Iris pigment epithelial cell (primary cell): ENCODE measurements at places on chromosomes 12 and 14.

- DNase-seq: peak; percentile 69
Measured at GRCh38 chr14:25049568-25050268, at the start of gene STXBP6. STXBP6 (minus strand) TSS chr14:25050147; CDS start chr14:24974818, 75,329 bp downstream.

- peak; percentile 12 for DNase-seq
Measured at GRCh38 chr12:22312336-22312735, 22.2 kb downstream of the ST8SIA1 start.

DNA sequence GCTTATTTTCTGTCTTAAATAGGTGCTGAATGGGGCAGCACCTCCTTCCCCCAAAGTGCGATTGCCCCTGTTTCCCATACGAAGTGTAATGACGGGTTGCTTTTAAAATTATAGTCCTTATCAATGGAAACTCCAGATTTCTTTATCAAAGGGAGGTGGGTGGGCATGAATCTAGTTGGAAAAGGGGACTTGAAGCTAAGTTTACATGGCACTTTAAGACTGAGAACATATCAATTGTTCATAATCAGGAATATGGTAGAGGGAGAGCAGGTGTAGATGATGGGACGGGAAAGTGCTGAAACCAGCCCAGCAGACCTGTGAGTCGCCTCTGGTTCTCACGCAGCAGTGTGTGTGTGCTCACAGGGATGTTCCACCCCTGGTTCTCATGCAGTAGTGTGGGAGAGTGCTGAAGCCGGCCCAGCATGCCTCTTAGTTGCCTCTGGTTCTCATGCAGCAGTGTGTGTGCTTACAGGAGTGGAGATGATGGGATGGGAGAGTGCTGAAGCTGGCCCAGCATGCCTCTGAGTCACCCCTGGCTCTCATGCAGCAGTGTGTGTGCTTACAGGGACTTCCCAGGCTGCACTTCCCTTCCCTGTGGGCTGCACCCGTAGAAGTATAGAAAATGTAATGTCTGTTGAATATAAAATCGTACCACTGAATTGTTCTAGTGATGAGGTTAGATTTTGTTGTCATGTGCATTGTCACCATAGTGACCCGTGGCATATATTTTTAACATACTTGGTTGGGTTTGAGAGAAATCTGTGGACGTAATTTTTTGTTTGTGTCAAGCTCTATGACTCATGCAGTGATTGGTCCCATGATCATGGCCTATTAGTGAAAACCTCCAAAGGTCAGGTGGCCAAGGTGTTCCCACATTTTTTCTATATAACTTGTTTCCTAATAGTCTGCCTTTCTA, 51.6 kb downstream of the GPATCH2L start:
- DNase-seq: peak; percentile 99

- peak; percentile 3 for DNase-seq
Measured at GRCh38 chr14:31300296-31300695, 92.7 kb upstream of the HECTD1 start.

DNA sequence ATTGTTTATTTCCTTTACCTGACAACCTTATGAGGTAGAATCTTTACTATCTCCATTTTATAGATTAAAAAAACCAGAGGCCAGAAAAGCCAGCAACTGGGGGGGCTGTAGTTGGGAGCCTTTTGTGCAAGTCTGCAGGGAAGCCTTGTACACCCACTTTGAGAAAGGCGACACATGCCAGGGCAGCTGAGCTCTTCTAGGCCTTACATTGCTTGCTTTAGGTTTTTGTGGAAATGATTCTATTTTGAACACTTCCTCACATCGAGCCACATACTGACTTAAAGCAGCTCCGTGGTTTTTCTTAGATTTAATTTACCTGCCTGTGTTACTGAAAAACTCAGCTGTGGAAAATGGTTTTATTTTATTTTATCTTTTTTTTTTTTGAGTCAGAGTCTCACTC, 34.6 kb downstream of the EP400 start:
- DNase-seq: no peak

GRCh38 chr12:59044791-59045190, 124.5 kb upstream of the LRIG3 start:
- DNase-seq: no peak

GRCh38 chr14:89185919-89186855, 230.8 kb downstream of the FOXN3 start:
- DNase-seq: peak; percentile 94

GRCh38 chr12:38110026-38110699, 206.4 kb upstream of the ALG10B start:
- no peak for DNase-seq

DNA sequence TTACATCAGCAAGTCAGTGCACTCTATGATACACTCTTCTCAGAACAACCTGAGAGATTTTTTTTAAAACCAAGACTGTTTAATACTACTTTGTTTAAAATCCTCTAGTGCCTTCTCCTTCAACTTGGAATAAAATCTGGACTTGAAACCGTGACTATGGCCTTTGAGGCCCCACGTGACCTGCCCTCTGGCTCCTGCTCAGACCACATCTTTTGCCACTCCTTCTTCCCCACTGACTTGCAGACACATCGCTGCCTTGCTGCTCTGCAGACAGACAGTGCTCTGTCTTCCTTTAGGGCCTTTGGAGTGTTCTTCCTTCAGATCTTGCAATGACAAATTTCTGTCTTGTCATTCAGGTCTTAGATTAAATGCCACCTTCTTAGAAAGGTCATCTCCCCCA, 48.5 kb downstream of the TTC8 start:
- DNase-seq: no peak

DNA sequence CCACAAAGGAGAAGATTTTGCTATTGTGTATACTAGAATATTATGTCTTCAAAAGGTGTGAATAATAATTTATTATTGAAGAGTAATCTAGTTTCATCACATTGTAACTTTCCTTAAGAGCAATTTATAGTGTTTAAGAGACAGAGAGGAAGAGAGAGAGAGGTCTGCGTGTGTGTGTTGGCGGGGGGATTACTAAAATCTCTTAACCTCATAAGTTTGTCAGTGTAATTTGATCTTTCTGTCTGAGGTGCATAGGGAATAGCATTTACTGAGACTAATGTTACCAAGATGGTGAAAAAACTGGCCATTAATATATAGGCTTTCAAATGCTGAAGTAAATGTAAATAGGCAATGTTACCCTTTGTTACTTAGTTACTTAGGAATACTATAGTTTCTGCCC, 48.2 kb upstream of the BTG1 start:
- DNase-seq: no peak

GRCh38 chr12:52692254-52692653, 11.1 kb downstream of the KRT77 start:
- DNase-seq: no peak

DNA sequence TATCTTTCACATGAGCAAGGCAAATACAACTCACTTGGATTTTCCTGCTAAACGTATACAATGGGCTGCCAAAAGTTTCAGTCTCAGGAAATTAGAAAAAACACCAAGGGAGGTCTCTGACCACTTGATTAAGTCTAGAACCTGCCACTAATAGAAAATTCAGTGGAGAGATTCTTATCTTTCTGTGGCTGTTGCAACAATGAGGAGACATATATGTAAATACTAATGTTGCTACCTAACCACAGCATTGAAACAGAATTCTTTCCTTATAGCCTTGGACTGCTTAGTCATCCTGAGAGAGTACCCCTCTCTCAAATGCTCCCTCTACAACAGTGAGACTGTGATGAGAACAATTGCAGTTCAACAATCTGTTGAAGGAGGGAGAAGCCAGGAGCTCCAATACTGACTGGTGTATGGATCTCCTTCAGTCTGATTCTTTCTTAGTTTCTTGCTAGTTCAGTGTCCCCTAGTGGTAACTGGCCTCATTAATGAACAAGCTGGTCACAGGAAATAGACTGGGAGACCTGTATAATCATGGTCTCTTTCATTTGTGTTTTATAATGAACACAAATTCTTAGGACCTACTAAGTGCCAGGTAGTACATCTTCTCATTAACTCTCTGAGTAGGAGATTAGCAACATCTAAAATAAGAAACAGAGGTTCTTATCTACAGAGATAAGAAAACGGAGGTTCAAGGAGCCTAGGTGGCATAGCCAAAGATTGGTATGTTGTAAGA, 164.5 kb downstream of the SLC38A4 start:
- DNase-seq: peak; percentile 94

DNA sequence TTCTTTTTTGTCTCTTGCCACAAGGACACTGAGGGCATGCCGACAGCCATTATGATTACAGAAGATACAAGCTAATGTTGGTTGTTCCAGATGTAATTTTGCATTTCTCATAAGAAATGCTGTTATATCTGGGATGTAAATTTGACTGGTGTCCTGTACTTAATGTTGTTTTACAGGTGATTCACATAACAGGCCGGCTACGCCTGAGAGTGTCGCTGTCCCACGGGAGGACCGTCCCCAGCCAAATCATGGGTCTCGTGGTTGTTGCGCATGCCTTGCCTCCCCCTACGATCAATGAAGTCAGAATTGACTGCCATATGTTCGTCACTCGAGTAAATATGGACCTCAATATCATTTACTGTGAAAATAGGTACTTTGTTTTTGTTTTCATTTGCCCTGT, 176.7 kb downstream of the EGLN3 start:
- DNase-seq: no peak

DNA sequence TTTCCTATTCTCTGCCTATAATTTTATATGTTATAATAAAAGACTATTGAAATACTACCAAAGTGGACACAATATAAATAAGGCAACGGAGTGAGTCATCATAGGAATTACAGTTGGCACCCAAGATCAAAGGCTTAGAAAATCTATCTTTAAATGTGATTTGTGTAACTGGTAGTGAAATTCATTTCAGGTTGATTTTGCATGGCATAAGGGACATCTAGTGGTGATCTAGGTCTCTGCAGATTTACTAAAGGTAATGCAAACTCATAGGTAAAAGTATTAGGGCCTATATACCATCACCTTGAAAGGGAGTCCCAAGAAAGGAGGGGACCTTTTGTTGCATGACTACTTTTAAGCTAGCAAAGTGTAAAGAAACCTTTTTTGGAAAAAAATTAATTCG, 527.2 kb downstream of the NRXN3 start:
- DNase-seq: peak; percentile 21

DNA sequence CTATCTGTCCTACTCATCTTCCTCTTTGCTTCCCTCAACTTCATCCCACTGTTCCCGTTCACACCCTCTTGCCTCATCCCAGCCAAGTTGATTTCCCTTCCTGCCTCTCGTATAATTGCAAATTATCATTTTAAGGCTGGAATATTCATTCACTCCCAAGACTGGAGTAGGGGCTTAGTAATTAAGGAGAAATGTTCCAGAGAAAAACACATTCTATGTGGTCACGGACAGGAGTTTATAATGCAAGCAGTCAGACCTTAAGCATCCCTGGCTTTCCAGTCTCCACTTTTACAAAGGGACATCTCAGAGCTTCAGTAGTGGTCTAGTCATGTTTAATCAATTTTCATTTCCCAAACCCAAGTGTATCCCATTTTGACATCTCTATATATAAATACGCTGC, 54.9 kb downstream of the TMEM132D start:
- DNase-seq: no peak

DNA sequence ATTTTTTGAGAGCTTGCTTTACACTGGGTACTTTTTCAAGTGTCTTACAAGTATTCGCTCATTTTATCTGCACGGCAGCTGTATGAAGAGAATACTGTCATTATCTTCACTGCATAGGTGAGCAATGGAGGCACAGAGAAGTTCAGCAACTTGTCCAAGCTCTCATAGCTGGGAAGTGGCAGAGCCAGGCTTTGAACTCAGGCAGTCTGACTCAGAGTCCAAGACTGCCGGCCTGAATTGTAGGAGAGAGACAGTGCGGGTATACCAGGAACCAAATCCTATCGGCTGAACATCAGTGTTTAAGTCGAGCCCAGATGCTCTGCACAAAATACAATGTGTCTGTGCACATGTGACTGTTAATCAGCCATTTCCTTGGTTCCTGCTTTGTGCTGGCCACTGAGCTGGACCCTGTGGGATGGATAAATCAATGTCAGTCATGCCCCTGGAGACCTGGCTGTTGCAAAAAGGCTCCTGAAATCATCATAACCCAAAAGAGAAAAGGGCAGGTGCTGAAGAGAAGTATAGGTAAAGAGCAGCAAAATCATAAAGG, 474.6 kb downstream of the DPF3 start:
- DNase-seq: no peak

DNA sequence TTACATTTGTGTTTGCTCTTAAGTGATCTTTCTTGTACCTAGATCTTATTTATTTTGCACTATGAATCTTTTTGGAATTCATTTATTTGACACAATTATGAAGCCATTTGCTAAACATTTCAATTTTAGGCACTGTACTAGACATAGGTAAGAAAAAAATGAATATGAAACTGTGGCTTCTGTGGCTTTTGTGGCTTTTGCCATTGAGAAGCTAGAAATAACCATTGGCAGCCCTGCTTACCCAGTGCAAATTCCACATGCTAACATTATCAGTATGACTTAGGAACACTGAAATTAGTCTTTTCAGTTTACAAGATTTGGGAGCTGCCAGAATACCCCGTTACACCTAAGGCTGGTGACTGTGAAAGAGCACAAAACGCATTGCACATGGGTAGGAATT, 60.1 kb downstream of the FSCB start:
- DNase-seq: no peak

DNA sequence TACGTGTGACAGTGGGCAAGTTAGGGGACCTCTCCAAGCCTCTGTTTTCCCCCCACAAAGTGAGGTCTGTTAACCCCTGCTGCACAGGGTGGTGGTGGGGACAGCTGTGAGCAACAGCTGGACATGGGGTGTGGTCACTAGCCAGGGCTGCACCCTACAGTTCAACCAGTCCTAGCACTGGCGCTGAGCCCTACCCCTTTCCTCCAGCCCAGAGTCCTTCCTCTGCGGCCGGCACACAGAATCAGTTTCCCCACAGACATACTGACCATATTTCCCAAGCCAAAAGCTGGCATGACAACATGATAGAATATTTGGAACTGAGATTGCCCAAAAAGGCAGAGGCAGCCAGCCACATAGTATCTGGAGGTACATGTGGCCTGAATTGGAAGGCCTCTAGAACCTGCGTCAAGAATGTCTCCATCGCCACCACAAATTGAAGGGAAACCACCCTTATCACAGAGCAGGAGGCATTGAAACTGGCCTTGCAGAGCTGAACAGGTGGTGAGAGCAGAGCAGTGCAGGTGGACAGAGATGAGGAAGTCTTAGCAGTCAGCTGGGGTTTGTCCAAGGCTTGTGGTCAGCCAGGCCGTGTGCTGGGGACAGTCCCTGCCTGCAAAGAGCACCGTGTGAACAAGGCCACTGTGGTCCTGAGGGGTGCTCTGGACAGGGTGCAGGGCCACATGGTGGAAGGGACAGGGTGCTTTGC, 21.2 kb downstream of the DEGS2 start:
- no peak for DNase-seq

GRCh38 chr12:115404761-115405470, 720.9 kb upstream of the TBX3 start:
- peak; percentile 87 for DNase-seq

GRCh38 chr14:103100281-103101121, 6.0 kb downstream of the EXOC3L4 start:
- no peak for DNase-seq

DNA sequence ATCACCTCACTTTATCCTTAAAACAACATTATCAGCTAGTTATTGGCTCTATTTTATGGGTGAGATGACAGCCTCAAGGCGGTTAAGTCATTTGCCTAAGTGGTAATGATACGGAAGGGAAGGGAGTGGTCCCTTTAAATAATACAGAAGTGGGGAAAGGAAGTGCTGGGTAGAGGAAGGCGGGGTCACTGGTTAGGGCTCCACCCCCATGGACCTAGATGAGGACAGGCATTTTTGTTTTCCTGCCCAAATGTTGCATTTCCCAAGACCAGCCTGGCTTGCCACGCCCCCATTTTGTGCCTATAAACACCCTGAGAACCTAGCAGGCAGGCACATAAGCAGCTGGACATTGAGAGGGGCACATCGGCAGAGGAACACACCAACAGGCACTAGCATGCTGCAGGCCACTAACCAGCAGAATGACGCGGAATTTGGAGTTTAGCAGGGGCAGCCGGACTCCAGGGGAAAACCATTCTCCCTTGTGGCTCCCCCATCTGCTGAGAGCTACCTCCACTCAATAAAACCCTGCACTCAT, 100.9 kb downstream of the EPS8 start:
- no peak for DNase-seq
